Fibroblast of villous mesenchyme (primary cell): ENCODE measurements at places on chromosomes 13 and 19.
A peak's percentile ranks its signal among the peaks of the same experiment; 100 is the strongest.

DNA sequence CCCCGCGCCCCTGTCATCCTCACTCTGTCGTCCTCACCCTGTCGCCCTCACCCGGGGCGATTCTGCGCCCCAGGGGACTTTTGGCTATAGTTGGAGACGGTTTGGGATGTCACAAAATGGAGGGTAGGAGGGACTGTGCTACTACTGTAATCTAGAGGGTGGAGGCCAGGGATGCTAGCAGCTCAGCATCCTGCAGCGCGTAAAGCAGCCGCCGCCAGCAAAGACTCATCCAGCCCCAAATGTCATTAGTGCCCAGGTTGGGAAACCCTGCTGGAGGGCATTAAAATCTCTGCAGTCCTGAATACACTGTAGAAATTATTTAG lies 362 bp downstream of the ZNF557 start:
- no peak for DNase-seq

- peak; percentile 55 for DNase-seq
Observed at GRCh38 chr19:48351341-48351752, 12.4 kb downstream of the TMEM143 start.

- DNase-seq, result peak; percentile 80
Observed at GRCh38 chr19:57807541-57807940, 7.2 kb downstream of the ZNF552 start.

DNA sequence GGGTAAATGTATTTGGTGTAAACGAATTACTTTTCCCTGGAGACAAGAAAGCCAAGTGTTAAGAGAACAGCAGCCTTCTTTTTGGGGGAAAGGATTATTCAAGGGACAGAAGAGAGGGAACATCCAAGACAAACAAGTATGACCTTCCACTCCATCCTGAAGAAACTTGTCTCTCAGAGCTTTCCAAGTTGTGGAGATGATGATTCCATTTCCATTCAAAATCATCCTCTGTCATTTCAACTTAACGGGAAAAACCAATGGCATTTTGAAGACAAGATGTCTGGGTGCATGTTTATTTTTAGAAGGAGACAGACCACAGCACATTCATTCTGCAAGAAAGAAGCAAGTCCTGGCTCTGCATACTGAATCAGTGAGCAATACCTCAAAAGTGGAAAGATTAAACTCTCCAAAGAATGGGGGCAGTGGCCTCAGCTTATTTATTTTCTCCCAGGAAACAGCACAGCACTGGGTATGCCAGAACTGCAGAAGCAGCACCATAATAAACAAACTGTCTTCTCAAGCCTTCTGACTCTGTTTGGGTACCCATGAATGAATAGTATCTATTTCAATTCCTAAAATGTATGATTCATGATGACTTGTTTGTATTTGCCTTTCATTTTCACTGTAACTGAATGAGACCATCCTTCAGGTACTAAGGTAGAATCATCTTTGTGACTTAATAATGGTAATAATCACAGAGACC lies 541.0 kb downstream of the RFC3 start:
- peak; percentile 80 for DNase-seq

DNA sequence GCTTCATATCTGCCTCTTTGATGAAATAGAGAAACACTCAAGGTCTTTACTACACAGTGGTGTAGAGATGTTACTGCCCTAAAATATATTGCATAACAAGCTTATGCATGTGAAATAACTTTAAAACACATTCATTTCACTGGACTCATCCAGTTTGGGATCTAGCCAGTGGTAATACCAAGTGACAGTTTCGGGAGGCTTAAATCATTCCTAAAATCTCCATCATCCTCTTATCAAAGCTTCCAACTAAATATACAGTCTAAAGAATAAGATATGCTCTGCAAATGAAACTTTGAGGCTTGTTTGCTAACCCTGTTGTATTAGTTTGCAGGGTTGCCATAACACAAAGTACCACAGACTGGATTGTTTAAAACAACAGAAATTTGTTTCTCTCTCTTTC lies 52.8 kb downstream of the THSD1 start:
- no peak for DNase-seq

- no peak for DNase-seq
Observed at GRCh38 chr13:97100821-97101220, 106.5 kb upstream of the OXGR1 start.

GRCh38 chr19:49847731-49848696 lies 2.9 kb upstream of the PTOV1 start:
- peak; percentile 94 for DNase-seq

GRCh38 chr13:29472332-29472961 lies 123.0 kb downstream of the SLC7A1 start:
- peak; percentile 71 for DNase-seq

DNA sequence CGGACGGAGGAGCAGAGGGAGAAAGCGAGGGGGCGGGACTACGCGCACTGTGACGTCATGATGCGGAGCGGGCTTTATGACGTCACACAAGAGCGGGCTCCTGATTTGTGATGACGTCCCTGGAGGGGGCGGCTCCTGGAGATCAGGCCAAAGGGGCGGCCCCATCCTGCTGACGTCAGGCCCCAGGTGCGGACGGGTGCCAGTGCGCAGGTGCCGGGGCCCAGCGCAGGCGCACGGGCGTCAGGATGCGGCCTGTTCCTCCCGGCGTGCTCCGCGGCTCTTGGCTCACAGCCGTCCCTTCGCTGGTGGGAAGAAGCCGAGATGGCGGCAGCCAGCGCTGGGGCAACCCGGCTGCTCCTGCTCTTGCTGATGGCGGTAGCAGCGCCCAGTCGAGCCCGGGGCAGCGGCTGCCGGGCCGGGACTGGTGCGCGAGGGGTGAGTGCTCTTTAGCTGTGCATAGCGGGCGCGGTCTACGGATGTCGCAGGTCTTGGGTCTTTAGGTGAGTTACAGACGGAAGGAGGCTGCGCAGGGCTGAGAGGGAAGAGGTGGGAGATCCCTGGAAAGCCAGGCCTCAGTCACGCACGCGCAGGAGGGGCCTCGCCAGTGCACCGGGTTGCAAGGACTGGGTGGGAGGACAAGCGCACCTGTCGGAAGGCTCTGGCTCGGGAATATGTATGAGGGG lies at the start of the genes EMC10 and GARIN5A:
TSS of gene EMC10 (plus strand) at position 284 of the 683 bp plus-strand sequence. CDS start at position 322, 38 bp downstream.
TSS of gene GARIN5A (minus strand) at position 625 of the 683 bp plus-strand sequence. CDS start at position 165, 460 bp downstream.
- peak; percentile 93 for DNase-seq

DNA sequence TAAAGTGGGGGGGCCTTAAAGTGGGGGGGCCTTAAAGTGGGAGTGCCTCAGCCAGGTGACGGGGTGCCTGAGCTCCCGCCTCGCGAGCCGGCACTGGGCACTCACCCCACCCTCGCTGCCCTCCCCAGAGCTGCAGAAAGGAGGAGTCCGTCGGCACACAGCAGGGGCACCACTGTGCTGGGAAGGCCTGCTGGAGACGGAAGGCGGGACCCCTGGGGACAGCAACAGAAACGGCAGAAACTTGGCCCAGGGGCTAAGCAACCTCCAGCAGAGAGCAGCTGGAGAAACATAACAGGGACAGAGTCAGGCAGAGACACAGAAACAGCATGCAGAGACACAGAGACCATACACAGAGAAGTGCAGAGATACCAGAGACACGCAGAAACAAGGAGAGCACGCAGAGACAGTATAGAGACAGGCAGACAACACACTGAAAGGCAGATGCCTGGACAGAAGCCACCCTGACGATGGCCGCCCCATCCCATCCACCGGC lies 7.9 kb downstream of the CFD start:
- no peak for DNase-seq

- DNase-seq, result no peak
Observed at GRCh38 chr19:48509467-48510194, 2.0 kb downstream of the LMTK3 start.

GRCh38 chr13:20369886-20370361 lies 137.8 kb upstream of the GJB6 start:
- no peak for DNase-seq

- DNase-seq, result no peak
Observed at GRCh38 chr19:29499921-29500590, 25.7 kb upstream of the VSTM2B start.

DNA sequence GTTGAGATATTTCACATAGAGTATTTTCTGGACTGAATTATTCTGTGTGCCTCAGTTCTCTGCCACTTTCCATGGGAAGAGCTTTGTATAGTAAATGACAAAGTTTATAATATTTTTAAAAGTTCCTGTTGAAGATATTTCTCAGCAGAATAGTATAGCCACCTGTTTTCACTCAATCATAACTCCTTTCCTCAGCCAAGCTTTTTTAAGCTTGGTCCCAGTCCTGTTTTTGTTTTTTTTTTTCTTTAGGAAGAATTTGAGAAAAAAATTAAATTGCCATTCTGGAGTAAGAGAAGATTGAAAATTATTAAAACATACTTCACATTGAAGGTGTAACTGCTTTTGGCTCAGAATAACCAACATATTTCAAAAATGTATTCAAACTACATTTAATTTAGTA lies 55.5 kb downstream of the ENOX1 start:
- DNase-seq, result no peak

DNA sequence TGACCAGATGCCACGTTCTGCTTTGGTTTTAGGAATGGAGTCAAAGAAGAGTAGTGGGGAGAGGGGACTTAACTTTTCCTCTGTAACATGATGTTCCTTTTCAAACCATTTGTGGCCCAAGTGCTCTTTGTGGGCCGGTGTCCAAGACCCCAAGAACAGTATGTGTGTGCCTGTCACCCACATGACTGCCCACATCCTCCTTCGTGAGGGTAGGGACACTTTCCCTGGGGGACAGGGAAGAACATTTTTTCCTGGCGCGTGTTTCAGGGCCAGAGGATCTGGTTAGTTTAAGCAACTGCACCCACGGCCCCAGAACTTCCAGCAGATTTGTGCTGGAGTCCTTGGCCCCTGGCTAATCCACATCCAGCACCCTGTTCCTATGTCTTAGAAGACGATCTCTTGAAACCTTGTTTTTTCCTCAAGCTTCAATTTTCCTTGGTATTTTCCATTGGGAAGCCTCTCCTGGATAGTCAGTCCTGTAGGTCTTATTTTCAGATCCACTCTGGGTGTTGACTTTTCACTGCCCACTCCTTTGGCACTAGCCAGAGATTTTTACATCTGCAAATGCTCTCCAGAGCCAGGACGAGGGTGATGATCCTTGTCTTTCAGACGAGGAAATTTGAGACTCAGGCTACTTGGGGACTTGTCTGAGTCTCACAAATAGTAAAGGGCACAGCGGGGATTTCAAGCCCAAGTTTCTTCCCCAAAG lies 10.8 kb upstream of the CCDC97 start:
- no peak for DNase-seq

- DNase-seq, result no peak
Observed at GRCh38 chr13:89382981-89383380, 1711.8 kb downstream of the SLITRK5 start.

DNA sequence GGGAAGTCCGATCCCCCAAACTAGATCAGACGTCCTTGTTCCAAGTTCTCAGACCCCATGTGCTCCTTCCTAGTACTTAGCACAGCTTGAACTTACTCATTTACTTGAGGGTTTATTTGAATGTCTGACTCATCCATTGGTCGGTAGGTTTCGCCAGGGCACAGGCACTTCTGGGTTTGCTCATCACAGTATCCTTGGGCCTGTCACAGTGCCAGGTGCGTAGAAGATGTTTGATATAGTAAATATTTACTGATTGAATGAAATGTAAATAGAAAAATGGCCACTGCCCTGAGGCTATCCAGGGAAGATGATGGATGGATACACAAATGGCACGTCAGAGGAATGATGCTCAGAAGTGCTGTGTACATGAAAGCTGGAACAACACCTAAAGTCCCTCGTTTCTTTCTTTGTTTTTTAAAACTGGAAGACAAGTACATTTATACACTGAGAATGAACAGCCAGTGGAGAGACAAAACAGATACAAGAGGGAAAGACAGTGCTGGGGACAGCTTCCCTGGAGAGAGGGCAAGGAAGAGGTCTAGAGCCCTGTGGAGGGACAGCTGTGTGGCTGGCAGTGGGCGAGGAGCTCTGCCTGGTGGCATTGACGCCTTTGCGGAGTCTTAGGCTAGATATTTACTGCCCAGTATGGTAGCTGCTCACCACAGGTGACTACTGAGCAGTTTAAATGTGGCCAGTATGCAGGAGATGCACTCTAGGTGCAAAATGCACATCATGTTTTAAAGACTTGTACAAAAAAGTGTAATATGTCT lies 31.2 kb upstream of the KL start:
- DNase-seq, result peak; percentile 13

DNA sequence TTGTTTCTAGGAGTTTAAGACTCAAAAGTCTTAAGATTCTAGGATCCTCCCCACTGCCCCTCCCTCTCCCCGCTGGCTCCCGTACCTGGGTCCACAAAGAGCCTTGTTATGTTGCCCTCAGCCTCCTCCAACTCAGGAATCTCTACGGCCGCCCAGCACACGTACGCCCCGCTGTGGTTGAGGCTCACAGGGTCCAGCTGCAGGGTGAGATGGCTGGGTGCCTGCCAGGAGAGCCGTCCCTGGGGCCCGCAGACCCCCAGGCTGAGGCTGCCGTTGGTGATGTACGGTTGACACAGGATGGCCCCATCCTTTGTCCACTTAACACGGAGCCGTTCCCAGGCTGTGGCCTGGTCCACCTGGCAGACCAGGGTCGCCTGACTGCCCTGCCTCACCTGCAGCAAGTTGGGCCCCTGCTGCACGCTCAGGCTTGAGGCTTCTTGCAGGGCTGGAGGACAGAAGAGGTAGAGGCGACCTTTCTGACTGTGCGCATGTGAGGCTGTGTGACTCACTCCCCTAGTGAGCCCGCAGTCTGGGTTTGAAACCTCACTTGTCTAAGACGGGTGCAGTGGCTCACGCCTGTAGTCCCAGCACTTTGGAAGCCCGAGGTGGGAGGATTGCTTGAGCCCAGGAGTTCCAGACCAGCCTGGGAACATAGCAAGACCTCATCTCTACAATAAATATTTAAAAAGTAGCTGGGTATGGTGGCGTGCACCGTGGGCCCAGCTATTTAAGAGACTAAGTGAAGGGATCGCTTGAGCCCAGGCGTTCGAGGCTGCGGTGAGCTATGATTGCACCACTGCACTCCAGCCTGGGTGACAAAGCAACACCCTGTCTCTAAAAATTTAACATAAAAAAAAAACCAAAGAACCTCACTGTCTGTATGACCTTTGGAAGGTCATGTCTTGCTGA lies 4.0 kb downstream of the TMIGD2 start:
- DNase-seq, result no peak

- DNase-seq, result peak; percentile 65
Observed at GRCh38 chr19:48506138-48506733, 5.4 kb downstream of the LMTK3 start.

DNA sequence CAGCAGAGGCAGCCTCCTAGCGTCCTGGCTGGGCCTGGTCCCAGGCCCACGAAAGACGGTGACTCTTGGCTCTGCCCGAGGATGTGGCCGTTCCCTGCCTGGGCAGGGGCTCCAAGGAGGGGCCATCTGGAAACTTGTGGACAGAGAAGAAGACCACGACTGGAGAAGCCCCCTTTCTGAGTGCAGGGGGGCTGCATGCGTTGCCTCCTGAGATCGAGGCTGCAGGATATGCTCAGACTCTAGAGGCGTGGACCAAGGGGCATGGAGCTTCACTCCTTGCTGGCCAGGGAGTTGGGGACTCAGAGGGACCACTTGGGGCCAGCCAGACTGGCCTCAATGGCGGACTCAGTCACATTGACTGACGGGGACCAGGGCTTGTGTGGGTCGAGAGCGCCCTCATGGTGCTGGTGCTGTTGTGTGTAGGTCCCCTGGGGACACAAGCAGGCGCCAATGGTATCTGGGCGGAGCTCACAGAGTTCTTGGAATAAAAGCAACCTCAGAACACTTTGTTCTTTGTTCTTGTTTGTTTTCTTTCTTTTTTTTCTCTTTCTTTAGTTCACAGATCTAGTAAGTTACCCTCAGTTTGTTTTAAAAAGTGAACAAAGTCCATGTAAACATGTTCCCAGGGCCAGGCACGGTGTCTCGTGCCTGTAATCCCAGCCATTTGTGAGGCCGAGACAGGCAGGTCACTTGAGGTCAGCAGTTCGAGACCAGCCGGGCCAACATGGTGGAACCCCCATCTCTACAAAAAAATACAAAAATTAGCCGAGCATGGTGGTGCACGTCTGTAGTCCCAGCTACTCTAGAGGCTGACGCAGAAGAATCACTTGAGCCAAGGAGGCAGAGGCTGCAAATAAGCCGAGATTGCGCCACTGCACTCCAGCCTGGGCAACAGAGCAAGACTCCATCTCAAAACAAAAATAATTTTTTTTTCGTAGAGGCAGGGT lies 10.2 kb downstream of the ANGPTL4 start:
- no peak for DNase-seq
